Stimulated activated naive CD4-positive, alpha-beta T cell treated with Interleukin-2 at 50 U/mL for 16 hours (primary cell): ENCODE measurements at places on chromosomes 13 and 19.
A peak's percentile ranks its signal among the peaks of the same experiment; 100 is the strongest.

DNA sequence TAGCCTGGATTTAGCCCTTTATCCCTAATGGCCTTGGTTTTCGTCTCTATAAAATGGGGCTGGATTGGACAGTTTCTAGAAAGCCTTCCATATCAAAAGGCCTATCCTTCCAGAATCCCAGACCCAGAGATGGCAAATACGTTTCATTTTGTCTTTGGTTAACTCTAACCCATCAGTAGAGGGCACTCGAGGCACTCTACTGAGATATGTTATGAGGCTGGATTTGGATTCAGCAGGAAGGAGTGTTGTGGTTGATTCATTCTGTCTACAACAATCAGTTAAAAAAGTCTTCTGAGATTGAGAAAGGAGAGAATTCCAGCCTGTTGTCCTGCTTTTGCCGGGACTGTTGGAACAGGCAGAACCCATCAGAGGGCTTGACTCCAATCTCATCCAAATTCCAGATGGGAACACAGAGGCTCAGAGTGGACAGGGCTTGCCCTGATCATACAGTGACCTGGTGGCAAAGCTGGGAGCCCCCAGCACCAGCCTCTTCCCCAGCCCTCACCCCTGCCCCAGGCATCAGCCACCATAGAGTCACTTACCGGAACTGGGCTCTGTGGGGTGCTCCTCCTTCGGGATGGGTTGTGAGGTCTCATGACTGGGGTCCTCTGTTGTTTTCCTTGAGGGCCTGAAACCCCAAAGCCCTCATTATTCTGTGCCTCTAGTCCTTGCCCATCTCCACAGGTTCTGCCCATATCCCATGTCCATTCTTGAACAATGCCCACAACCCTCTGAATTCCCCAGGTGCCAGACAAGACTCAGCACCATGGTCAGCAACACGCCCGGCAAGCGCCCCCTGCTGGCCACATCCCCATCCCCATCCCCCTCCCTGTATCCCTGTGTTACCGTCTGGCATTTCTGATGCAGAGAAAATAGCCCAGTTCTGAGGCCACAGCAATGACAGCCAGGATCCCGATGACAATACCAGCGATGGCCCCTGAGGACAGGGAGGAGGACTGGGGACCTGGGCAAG is 12.3 kb upstream of the ZNF180 start:
- peak; percentile 3 for DNase-seq

DNA sequence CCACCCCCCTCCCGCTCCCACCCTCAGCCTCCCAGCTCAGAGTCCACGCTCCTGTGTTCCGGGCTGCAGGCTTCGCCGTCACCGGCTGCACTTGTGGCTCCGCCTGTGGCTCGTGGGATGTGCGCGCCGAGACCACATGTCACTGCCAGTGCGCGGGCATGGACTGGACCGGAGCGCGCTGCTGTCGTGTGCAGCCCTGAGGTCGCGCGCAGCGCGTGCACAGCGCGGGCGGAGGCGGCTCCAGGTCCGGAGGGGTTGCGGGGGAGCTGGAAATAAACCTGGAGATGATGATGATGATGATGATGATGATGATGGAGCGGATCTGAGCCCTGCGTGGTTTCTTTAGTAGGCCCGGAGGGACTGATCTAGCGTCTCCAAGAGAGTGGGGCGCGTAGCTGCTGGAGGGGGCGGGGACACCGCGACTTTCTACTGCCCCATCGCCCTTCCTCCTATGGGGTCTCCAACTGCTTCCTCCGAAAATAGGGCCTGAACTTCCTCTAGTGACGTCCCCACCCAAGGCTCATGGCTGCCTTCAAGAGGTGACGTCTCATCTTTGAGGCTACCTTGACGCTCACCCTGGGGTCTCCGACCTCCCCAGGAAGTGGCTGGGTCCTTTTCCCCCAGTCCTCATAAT is 1.4 kb downstream of the RETN start:
- no peak for DNase-seq

- no peak for DNase-seq
Observed at GRCh38 chr19:51006406-51006805, 5.0 kb upstream of the KLK8 start.

DNA sequence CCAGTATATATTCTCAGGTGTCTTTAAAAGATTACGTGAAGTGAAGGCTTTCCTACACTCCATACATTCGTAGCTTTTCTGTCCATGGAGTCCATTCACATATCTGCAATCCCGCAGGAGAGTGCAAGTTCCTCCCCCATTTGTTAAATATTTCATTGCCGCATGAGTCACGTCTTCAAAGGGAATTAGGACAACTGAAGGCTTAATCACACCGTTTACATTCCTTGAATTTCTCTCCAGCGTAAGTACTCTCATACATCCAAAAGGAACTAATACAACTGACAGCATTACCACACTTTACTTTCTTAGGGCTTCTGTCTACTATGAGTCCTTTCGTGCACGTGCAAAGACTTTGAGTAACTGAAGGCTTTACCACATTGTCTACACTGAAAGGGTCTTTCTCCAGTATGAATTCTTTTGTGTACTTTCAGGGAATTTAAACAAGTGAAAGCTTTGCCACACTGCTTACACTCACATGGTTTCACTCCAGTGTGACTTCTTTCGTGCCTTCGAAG is 29.0 kb upstream of the ZNF564 start:
- no peak for DNase-seq

- no peak for DNase-seq
Observed at GRCh38 chr13:111043575-111043982, 71.5 kb upstream of the ARHGEF7 start.

- no peak for DNase-seq
Observed at GRCh38 chr13:53206455-53206854, 177.8 kb downstream of the OLFM4 start.

- DNase-seq: peak; percentile 13
Observed at GRCh38 chr13:51614350-51614786, 30.1 kb downstream of the WDFY2 start.

- DNase-seq: no peak
Observed at GRCh38 chr19:48385461-48386087, 5.8 kb downstream of the KDELR1 start.

DNA sequence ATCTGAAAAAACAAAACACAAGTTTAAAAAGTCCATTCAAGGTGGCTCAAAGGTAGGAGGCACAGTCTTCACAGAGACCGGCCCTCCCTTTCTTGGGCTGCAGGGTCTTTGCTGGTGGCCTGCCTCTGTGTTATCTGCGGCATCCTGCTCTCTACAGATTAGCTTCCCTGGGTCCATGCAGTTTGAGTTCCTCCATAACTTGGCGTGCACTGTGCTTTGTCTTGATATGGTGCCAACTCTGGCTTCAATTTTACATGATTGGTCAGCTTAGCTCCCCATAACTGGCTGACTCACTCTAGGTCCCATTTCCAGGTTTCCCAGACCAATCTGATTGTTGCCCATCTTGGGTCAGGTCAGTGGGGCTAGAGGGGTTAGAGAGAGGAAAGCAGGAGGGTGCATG is 41.8 kb downstream of the TPT1 start:
- DNase-seq: no peak

DNA sequence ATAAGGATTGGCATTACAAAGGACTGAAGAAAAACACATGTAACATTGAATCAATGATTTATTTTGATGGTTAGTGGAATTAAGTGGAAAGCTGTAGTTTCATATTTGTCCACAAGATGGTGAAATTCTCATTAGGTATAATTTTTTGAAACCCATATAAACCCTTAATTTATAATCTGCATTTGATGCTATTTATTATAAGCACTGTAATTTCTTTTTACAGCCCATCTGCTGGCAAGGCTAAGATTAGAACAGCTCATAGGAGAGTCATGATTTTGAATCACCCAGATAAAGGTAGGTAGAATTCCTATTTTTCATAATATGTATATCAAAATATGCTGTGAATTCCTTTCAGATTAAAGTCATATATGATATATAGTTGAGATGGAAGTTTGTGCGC is 62.2 kb downstream of the DNAJC15 start:
- DNase-seq: no peak

DNA sequence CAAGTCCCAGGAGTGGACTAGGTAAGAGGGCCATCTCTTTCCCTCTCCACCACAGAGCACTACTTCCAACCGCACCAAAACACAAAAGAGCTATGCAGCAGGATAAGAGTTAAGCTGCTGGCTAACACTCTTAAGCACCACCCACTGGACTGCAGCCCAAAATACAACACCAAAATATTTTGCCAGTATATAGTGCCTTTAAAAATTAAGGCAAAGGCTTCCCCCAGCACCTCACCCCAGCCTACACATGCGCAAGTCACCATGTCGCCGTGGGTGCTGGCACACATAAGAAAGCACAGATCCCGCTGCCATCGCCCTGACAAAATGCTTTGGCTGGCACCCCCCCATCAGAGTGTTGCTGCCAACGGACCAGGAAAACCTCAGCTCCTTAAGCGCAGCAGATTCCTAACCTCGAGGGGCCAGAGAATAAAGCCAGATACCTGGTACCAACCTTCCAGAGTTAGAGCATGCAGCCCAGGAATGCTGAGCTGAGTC is 608.3 kb downstream of the PCDH17 start:
- DNase-seq: no peak

DNA sequence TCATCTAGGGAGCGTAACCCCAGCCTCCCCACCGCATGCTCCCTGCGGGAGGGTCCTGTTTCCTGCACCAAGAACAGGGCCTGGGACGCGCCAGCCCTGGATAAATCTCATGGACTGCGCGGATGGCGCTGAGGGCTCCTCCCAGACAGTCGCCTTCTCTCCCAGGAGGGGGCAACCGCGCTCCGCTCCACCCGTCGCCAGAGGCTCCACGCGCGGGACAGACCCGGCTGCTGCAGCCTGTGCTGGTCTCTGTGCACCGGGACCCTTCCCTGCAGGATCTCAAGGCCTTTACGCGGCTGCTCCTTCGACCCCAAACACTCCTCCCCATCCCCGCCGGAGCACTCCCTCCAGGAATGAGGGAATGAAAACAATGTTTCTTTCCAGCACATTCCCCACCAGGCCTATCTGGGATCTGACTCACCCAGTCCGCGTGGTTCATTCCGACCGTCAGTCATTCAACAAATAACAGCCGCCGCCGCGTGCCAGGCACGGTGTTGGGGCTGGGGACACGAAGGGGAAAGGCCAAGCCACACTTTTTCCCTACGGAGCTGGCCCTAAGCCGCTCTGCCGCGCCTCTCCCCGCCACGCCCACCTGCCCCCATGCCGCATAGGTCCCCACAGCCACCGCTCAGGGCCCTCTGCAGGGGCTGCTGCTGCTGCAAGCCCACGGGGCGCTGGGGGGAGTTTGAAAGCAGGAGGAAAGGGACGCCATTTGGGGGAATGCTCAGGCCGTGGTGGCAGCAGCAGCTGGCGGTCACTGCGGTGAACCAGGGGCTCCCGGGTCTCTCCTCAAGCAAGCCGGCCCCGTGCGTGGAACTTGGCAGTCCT is 6.0 kb downstream of the PNMA8B start:
- DNase-seq: no peak

DNA sequence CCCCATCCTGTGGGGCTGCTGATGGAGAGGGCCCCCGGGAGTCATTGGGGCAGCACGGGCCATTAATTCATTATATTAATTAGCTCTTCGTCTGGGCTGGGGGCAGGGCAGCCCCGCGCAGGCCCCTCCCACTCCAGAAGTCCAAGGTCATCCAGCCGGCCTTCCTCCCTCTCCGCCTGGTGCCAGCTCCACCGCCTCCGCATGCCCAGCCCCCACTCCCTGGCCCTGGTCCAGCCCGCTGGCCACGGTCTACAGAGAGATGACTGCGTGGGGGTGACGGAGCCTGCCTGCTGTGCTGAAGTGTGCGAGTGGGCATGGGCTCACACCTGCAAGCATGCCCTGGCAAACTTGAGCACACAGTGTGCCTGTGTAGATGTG is 8.8 kb downstream of the IGLON5 start:
- DNase-seq: no peak

GRCh38 chr13:102817907-102818306 is 19.0 kb downstream of the BIVM start:
- DNase-seq: no peak

DNA sequence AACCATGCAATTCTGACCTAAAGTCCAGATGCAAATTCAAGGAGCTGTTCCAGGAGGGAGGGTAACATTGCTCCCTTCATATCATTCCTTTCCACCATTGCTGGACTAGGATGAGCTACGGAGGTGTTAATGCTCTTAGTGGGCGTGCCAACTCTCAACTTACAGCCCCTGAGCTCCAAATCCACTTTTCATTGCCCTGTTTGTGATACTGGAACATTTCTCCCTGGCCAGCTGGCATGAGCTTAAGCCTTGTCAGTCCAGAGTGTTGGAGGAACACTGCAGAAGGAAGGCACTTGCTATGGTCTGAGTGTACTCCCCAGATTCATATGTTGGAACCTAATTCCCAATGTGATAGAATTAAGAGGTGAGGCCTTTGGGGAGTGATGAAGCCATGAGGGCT is 70.4 kb upstream of the FARP1 start:
- no peak for DNase-seq

DNA sequence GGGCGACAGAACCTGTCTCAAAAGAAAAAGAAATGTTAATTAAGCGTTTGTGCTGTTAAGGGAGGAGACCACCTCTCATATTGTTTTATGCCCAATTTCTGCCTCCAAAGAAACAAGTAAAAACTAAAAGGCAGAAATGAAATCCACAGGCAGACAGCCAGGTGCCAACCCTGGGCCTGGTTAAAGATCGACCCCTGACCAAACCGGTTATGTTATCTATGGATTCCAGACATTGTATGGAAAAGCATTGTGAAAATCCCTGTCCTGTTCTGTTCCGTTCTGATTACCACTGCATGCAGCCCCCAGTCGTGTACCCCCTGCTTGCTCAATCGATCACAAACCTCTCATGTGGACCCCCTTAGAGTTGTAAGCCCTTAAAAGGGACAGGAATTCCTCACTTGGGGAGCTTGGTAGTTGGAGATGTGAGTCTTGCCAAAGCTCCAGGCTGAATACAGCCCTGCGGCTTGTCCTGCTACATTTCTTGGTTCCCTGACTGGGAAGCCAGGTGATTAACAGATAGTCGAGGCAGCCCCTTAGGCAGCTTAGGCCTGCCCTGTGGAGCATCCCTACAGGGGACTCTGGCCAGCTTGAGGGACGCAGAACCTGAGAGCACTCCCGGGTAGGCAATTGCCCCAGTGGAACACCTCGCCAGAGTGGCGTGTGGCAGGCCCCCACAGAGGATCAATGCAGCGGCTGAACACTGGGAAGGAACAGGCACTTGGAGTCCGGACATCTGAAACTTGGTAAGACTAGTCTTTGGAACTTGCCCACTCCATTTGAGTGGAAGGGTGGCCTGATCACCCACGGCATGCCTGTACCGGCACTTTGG is 748 bp upstream of the ZNF552 start:
- no peak for DNase-seq

- DNase-seq: no peak
Observed at GRCh38 chr19:308471-309205, 17.4 kb upstream of the PLPP2 start.

DNA sequence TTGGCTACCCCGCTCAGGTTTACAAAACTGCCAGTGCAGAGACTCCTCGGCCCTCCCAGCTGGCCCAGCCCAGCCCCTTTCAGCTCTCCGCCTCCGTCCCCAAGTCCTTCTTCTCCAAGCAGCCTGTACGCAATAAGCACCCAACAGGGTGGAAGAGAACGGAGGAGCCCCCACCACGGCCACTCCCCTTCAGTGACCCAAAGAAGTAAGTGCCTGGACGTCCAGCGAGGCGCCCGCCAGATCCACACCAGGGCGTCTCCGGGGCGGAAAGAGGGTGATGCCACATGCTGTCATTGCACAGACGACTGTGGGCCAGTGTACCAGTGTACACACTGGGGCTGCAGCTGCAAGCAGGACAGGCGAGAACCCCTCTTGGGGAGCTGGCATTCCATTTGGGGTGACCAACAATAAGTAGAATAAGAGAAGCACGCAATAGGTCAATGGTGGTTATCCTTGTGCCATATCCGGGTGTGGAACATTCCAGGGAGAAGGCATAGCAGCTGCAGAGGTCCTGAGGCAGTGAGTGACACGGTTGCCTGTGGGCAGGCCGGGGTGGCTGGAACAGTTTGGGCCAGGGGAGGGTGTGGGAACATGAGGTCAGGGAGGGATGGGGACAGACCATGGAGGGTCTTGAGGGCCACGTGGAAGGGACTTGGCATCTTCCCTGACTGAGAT is 41.3 kb downstream of the DPF1 start:
- DNase-seq: no peak
